ENCODE measurements at places on chromosomes 7 and 10.

DNA sequence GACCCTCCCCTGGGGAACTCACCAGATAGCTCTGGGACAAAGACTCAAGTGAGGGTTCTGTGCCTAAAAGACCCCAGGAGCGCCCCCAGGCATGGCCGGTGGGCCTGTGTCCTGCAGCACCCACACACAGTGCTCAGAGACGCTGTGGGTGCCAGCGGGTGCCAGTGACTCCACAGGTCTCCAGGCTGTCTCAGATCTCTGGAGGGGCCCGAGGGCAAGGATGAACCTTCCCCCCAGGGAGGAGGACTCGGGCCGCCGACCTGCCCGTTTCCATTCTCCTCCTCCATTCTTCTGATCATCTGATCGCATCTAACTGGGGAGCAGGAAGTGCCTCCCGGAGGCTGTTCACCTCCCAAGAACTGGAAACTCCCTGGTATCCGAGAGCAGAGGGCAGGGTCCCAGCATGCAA is 980 bp downstream of the ADAM8 start:
- ATAC-seq: no peak

DNA sequence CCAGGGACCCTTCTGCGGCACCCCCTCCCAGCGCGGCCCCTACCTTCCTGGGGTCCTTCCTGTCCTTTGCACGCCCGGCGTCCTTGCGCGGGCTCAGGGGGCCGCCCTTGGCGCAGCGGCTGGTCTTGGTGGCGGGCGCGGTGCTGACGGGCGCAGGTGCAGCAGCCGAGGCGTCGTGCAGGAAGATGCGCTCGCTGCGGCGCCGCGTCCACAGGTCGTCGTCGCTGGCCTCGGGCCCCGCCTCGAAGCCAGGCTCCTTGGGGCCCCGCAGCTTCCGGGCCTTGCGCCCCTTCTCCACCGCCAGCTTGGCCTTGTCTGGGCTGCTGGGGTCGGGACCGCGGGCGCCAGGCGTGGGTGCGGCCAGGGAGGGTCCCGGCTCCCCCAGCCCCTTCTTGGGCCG is 49.8 kb downstream of the SLC29A4 start:
- ATAC-seq: no peak

DNA sequence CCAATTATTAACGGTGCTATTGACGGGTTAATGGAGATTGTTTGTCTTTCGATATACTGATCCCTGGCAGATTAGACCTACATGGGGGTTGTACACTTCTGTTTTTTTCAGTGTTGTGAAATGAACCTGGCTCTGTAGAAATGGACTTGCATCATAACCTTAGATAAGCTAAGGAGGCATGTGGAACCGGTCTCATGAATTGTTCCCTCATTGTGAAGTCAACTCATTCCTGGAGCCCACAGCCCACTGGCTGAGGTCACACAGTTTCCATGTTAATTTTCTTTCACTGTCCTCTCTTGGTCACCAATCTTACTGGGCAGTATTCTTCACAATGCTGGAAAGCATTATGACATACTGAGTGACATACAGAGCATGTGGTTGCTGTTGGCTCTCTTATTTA is 202.8 kb downstream of the BMPER start:
- ATAC-seq: no peak

- ATAC-seq: peak; percentile 45
These were observed 354.8 kb upstream of the CELF2 start for GRCh38 chr10:10662716-10663408.

DNA sequence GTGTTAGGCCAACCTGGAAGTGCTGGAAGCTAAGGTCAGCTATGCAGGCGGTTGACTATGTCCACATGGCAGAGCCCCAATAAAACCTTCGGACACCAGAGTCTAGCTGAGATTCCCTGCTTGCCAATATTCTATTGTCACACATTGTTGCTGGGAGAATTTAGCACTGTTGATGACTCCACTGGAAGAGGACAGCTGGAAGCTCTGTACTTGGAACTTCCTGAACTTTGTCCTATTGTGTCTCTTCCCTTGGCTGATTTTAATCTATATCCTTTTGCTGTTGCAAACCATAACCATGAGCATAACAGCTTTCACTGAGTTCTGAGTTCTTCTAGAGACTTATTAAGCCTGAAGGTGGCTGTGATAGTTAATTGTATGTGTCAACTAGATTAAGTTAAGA is 12.0 kb downstream of the XRCC2 start:
- ATAC-seq: no peak

GRCh38 chr7:81608748-81609382 is 161.0 kb downstream of the HGF start:
- ATAC-seq: no peak

GRCh38 chr10:6478722-6479121 is 101.4 kb downstream of the PRKCQ start:
- ATAC-seq: no peak

GRCh38 chr7:26141077-26141476 is 10.9 kb upstream of the NFE2L3 start:
- ATAC-seq: no peak

GRCh38 chr10:2282202-2282601 is 544.9 kb upstream of the ADARB2 start:
- peak; percentile 88 for ATAC-seq

GRCh38 chr10:14447094-14447839 is 116.5 kb upstream of the FRMD4A start:
- no peak for ATAC-seq

DNA sequence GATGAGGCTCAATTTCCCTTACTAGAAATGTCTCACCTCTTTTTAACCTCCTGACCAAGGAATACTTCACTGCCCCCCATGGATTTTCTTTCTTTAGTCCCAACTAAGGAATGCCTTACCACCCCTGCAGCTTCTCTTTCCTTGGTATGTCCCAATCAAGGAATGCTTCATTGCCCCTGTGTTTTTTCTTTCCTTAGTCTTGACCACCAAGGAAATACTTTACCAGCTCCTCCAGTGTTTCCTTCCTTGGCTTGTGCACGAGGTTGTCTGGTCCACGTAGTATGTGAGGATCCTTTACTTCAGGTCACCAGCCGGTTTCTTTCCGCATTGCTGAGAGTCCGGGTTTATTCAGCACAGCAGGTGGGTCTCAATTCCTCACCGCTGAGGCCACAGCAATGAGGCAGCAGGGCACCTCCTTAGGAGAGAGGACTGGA is 59.3 kb downstream of the CYP2C9 start:
- ATAC-seq: no peak

DNA sequence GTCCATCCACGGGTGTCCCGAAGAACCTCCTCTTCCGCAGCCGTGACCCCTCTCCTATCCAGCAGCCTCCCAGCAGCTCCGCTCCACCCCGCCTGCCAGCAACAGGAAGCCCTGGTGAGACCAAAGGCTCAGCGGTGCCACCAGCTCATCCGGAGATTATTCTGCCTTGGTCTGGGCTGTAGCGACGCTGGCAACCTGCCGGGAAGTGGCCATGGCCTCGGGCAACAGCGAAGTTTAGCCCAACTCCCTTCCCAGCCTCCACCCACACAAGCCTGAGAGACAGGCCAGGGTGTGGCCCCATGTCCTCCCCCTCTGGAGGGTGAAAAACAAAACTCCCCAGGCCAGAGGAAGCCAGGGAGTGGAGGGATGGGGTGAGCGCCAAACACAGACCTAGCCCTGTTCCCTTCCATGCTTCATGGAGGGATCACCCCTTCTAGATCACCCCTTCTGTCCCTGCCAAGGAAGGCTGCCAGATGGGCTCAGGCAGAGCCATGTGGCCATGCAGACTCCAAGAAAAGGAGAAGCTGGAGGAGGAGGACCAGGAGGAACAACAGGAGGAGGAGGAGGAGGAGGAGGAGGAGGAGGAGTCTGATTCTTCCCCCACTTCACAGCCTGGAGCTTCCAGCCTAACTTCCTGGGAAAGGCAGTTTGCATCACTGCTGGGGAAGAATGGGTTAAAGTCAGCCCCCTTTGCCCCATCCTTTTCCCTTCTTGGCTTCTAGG is 918 bp downstream of the CALHM2 start:
- no peak for ATAC-seq

DNA sequence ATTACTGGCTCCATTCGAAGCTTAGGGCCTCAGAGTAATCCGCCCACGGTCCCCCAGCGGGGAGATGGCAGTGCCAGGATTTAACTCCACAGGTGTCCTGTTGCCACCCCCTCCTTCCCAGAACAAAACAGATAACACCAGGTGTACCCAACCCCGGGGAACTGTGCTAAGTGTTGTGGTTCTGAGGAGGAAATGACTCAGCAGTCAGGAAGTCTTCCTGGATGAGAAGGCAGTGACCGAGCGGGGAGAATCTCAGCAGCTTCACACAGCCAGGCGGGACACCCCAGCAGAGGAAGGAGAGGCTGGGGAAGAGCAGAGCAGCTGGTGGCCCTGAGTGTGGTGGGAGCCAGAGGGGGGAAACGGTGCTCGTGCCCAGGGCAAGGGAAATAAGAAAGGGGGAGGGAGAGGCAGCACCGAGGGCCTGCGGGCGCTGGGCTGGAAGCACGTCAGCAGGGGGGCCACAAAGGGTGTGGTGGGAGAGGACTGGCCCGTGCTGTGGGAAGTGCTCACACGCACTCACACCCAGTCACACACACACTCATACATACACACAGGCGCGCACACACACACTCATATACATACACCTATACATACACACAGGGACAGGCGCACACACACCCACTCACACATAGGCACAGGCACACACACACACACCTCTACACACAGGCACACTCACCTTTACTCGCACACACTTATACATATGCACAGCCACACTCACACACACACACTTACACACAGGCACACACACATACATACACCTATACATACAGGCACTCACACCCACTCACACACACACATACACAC is 59.8 kb upstream of the CHST15 start:
- ATAC-seq: peak; percentile 13

DNA sequence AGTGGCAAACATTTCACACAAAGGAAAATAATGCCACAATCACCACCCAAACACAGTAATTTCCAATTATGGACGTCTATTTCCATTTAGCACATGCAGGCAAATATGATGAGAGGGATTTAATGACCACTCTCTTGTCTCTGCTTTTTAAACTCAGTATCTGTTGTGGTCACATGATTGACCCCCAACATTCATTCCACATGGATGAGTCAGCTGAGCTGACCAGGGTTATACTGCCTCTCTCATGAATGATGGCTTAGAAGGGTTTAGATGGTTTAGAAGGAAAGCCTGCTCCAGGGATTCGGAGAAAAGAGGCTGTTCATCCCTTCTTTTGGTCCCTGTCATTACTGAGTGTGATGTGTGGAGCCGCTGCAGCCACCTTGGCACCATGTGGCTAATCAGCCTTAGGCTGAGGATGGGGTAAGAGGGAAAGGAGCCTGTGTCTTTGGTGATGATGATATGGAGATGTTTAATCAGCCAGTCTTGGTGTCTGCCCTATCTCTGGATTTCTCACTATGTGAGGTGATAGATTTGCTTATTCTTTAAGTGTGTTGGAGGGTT is 38.2 kb upstream of the JAKMIP3 start:
- ATAC-seq: no peak

DNA sequence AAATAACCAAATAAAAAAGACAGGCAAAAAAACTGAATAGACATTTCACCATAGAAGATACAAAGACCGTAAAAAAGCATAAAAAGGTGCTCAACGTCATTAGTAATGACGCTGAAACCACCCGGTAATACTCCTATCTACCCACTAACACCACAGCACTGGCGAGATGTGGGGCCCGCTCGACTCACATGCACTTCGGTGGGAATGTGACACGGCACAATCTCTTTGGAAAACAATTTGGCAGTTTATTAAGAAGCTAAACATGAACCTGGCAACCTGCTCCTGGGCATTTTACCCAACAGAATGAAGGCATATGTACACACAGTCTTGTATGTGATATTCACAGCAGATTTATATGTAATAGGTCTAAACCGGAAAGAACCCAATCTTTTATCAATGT is 42.8 kb upstream of the NCAPG2 start:
- no peak for ATAC-seq

GRCh38 chr10:34244756-34245484 is 570.2 kb downstream of the PARD3 start:
- ATAC-seq: no peak

GRCh38 chr10:75640381-75640780 is 209.0 kb downstream of the LRMDA start:
- no peak for ATAC-seq

GRCh38 chr7:93203496-93203895 is 22.8 kb downstream of the HEPACAM2 start:
- ATAC-seq: peak; percentile 50

Measured in motor neuron (in vitro differentiated cells).